ENCODE measurements at places on chromosomes 1 and 21. TPM values are rescaled to one million over a fixed set of nuclear protein-coding genes. Genes with fewer than 3 reads are reported as not detected.

DNA sequence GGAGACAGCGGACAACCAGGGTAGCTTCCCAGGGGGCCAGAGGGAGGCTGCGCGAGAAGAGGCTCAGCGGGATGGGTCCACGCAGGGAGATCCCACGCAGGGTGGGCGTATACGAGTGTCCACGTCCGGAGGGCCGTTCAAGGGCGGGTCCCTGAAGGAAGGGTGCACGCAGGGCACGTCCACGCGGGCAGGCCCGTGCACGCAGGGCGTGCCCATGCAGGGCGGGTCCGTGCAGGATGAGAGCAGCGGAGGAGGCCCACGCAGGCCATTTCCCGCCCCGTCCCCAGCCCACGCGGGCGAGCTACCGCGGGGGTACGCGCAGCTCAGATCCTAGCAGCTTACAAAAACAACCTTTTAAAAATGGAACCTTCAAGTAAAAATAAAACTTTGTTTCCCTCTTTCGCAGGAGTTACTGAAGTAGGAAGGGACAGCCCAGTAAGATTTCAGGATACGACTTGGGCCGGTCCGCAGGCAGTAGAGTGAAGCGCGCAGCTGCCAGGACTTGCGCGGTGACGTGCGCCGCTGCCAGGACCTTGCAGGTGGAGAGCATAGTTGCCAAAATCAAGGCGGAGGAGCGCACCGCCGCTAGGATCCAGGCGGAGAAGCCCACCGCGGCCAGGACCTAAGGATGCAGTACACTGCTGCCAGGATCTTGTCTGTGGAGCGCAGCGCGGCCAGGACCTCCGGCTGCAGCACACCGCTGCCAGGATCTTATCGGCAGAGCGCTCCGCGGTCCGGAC, 416 bp upstream of the RNF187 start:
- H3K27ac ChIP-seq: peak overlapping the region; percentile 100
- H3K27me3 ChIP-seq: no peaks in the 10 kb centered on the region

GRCh38 chr1:33317946-33318345, 3.0 kb downstream of the A3GALT2 start:
- H3K27ac ChIP-seq: no peak overlapping the region
- DNase-seq: no peak
- no peaks in the 10 kb centered on the region for H3K27me3 ChIP-seq
- peaks cover 3% of the 10 kb centered on the region for H3K36me3 ChIP-seq

DNA sequence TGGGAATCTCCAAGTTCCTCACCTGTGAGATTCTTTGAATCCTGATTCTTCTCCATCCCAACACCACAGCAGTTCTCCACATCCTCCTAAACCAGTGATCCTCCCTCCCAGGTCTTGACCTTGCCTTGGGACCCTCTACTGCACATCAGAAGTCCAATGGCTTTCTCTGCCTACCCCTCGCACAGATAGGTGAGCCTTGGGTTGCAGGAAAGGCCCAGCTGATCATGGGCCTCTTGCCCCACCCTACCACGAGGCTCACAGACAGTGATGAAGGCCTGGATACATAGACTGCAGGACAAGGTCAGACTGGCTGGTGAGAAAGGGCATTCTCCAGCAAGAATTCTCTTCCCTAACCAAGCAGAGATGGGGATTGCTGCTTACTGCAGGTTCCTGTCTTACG, 825 bp downstream of the FABP3 start:
- peaks cover 83% of the 10 kb centered on the region for H3K4me1 ChIP-seq
- no peaks in the 10 kb centered on the region for H3K27me3 ChIP-seq
- no peak for DNase-seq
- peak overlapping the region; percentile 88 for H3K27ac ChIP-seq

DNA sequence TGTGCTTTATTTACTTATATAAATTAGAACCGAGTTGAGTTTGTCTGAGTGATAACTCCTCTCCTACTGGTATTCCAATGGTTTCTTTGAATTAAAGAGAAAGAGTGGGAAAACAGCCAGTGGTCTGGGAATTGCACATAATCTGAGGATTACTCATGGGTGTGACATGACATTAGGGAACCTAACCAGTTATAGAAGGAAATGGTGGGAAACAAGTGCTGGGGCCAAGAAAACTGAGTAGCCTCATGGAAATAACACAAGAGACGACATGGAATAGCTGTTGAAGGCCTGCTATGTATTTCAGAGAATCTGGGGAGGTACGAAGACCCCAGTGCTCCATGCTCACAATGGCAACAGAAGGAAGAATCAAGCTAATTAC, 41.8 kb upstream of the LRRC52 start:
- no peaks in the 10 kb centered on the region for H3K27me3 ChIP-seq
- no peak overlapping the region for H3K4me3 ChIP-seq
- H3K36me3 ChIP-seq: no peaks in the 10 kb centered on the region
- H3K4me1 ChIP-seq: no peaks in the 10 kb centered on the region
- no peak for DNase-seq

The CYP4A11 gene
- total RNA-seq: not detected

The LMX1A gene
- not detected for total RNA-seq

Measured in thoracic aorta (tissue), 2 donors.